ENCODE measurements at places on chromosomes 3 and 15.

- DNase-seq = no peak
Measured at GRCh38 chr3:141941093-141941492, 64.7 kb downstream of the ATP1B3 start.

DNA sequence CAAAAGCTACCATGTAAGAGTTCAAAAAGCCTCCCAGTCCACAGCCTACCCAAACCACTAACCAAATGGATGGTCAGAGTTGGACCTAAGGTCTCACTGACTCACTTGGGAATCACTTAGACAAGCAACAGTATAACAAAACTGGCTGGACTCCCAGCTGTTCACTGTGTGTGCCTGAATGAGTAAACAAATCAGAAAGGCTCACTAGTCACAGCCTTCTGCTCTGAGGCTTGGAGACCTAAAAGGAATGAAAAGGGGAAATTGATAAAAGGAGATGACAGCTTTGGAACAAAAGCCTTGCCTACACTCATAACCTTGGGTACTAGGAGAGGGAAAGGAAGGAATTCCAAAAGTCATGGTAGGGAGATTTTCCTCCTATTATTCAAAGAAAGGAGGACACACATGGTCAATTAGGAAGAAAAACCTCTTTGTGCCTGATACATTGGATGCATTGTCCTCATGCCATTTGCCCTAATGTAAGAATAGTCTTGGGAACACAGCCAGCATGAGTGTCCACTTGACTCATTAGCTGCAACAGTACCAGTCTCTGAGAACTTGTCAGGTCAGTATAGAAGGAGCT, 92.3 kb downstream of the FRMD5 start:
- DNase-seq = no peak

- no peak for DNase-seq
Measured at GRCh38 chr3:164683489-164683888, 394.8 kb downstream of the SI start.

DNA sequence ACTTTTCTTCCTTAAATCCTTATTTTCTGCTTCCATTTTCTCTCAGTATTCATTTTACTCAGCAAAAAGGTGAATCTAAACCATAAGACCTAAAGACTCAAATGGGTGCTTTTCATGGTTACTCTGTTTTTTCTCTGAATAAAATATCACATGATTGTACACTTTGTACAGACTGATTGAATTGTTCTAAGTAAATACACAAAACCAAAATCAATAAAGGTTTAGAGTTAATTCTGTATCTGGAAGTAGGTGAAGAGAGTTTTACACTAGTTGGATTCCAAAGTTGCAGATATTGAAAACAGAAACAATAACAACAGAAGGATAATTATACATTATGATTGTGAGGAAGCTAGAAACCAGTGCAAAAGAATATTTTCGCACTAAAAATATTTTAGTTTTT, 546.2 kb downstream of the TUSC7 start:
- no peak for DNase-seq

DNA sequence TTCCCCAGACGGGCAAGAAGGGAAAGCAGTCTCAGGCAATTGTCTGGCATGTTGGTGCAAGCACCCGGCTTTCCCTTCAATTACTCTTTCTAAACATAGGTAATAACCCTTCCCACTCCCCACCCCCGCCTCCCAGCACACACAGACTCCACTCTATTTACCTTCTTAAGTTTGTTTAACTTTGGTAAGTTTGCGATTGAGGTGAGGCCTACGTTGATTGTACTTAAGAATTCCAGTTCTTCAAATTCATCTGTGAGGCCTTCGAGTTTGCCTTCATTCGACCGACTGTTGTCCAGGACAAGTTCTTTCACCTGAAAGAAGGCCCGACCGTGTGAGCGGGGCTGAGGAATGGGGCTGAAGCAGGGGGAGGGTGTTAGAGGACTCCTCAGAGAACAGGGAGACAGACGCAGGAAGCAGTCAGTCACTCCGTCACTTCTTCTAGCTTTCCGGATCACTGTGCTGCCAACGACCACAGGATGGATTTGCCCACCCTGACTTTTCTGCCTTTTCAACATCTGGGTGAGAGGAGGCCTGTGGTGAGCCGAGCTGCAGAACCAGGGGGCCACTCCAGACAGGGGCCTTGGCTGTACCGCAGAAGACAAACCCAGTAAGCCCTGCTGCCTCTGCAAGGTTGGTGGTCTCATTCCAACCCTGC, 33.0 kb downstream of the ANP32A start:
- DNase-seq = no peak

DNA sequence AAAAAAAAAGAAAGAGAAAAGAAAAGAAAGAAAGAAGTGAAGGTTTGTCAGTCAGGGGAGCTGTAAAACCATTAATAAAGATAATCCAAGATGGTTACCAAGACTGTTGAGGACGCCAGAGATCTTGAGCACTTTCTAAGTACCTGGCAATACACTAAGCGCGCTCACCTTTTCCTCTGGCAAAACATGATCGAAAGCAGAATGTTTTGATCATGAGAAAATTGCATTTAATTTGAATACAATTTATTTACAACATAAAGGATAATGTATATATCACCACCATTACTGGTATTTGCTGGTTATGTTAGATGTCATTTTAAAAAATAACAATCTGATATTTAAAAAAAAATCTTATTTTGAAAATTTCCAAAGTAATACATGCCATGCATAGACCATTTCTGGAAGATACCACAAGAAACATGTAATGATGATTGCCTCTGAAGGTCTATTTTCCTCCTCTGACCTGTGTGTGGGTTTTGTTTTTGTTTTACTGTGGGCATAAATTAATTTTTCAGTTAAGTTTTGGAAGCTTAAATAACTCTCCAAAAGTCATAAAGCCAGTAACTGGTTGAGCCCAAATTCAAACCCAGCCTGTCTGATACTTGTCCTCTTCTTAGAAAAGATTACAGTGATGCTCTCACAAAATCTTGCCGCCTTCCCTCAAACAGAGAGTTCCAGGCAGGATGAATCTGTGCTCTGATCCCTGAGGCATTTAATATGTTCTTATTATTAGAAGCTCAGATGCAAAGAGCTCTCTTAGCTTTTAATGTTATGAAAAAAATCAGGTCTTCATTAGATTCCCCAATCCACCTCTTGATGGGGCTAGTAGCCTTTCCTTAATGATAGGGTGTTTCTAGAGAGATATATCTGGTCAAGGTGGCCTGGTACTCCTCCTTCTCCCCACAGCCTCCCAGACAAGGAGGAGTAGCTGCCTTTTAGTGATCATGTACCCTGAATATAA, 2.0 kb downstream of the B2M start:
- no peak for DNase-seq

DNA sequence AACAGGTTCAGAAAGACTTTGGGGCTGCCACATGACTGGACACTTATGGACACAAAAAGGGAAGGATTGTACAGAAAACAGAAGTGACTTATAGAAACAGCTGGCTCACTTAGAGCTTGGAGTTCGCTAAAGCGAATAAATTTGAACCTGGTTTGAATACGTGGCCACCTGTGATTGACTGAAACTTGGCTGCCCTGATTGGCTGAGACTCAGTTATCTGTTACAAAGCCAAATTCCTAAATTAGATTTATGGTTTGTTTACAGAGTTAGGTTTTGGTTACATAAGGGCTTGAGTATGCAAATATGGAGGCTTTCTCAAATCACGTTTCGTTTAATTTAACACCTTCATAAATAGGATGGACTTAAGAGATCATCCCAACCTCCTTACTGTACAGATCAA, 270.2 kb downstream of the THSD4 start:
- no peak for DNase-seq

DNA sequence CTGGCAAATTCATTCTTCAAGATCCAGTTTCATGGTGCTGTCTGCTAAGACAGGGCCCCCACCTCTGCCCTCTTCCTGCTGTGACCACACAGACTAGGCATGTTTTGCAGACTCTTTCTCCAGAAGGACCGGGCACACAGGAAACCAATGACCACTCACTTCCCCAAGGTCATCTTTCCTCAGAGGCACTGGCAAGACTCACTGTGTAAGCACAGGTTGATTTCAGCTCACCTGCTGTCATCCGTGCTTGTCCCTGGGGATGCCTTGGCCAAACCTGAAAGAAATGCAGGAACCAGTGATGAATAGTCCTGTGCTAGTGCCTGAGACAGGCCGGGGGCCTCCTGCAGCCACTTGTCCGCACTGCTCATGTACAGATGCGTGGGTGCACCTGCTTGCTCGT, 33.5 kb downstream of the ALS2CL start:
- DNase-seq = peak; percentile 42

DNA sequence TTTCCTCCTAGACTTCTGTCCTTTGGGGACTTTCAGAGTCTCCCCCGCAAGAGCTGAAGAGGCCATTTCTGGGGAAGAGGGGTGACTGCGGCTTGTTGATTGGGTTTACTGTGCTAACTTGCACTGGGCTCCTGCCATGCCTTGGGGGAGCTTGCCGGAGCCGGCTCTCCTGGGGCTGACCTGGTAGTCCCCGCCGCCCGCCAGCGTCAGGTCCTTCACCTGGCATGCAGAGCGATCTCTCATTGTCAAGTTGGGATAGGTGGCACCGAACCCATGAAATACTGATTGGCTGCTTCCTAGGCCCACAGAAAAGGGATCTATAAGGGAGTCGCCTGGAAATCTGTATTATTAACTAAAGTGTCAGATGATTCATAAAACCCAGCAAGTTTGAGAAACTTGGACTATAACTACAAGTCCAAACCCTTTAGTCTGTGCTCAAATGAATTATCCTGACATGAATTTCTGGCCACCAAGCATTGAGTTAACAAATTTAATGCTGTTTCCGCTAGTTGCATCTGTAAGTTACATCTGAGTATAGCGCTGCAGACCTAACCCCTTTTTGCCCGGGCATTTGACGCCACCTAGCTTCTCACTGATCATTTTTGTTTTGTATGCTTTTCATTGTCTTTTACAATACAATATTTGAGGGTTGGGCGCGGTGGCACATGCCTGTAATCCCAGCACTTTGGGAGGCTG, 607 bp upstream of the IMP3 start:
- DNase-seq = no peak
